AG08395 (cell line): ENCODE measurements at places on chromosomes 13 and 19.

GRCh38 chr19:42253245-42254088 is 1.5 kb downstream of the ERF start:
- DNase-seq = peak; percentile 45

DNA sequence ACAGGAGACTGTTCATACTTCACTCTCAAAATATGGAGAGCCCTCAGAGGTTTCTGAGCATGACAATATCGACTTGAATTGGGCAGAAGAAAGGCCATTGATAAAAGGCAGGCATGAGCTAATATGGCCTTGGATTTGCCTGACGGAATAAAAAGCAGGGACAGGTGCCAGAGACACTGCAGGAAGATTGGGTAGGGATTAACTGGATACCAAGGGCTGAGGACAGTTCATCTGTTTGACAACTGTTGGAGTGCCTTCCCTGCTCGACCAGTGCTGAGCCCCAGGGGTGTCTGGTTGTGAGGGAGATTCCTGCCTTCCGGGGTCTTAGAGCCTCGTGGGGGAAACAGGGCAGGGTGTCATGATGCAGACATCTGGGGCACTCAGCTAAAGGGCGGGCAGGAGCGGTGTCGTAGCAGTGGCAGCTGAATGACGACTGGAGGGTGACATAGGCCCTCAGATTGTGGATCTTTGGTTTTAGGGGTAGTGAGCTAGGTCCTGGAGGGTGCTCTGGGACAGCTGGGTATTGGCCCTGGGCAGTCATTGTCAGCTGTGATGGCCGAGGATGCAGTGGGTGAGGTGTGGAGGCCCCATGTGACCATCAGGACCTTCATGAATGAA is 12.3 kb downstream of the GATAD2A start:
- no peak for DNase-seq

DNA sequence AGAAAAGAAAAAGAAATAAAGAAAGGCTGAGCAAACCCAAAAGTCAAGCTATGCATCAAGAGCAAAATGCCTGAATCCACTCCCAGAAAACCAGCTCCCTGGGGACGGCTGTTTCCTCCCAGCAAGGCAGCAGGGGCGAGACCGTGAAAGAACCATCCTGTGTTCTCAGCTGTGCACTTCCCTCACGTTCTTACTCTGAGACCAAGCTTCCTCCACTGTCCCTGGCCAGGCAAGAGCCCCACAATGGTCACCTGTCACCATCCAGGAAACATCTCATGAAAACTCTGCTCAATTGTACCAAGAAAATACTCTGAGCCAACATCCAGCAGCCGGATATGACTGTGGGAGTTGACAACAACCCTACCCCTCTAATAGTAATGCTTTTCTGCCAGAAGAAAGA is 22.9 kb downstream of the RAB20 start:
- no peak for DNase-seq

DNA sequence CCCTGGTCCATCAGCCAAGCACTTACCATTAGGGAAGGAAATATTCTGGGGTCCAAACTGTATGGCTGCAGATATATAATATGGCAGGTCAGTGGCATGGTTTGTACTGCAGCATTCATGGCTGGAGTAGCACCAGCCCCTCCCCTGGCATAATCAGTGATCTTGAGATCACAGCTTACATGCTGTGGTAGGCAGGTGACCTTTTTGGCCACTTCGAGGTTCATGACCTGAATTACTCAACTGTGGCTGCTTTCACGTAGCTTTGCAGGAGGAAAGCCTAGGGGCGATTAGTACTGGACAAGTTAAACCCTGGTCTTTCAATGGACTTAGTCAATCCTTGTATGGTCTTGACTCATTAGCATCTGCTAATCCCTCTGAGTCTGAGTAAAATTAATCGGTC is 169.8 kb downstream of the SPRY2 start:
- no peak for DNase-seq

DNA sequence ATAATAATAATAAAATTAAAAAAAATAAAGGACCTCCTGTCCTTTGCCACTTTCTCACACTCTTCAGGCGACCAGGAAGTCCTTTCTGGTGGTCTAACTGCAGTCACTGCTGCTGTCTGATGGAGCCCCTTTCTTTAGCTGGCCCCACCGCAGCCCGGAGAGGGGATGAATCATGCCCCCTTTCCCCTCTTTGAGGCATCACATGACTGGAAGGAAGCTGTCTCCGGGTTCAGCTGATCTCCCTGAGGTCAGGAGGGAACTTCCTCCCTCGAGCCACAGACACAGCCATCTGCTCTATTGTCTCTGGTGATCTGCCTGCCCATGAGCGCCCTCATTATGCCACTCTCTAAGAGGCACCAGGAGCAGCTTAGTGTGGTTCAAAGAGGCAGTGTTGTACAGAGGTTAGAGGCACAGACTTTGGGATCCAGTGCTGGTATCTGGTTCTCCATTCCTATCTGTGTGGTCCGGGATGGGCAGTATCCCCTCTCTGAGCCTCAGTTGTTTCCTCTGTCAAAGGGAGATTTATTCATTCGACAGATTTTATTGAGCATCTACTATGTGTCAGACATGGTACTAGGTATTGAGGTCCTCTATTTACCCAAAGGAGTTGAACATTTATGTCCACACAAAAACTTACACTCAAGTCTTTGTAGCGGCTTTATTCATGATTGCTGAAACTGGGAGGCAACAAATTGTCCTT is 30.0 kb downstream of the VAV1 start:
- DNase-seq = no peak

DNA sequence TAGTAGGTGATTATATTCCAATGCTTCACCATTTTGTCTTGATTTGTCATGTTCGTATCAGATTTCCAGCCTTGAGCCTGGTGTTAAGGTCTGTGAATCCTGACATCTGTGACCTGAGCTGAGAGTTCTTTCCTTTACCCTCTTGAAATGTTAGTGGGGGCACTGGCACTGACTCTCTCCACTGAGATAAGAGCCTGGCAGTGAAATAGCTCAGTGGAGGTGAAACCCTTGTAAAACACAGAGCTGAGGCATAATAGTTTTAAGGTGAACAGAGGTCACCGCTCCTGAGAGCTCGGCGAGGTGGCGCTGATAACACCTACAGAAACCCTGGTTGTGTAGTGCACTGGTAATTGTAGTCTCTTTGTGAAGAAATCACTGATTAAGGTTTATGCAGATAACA is 748.2 kb downstream of the DIAPH3 start:
- DNase-seq = no peak

DNA sequence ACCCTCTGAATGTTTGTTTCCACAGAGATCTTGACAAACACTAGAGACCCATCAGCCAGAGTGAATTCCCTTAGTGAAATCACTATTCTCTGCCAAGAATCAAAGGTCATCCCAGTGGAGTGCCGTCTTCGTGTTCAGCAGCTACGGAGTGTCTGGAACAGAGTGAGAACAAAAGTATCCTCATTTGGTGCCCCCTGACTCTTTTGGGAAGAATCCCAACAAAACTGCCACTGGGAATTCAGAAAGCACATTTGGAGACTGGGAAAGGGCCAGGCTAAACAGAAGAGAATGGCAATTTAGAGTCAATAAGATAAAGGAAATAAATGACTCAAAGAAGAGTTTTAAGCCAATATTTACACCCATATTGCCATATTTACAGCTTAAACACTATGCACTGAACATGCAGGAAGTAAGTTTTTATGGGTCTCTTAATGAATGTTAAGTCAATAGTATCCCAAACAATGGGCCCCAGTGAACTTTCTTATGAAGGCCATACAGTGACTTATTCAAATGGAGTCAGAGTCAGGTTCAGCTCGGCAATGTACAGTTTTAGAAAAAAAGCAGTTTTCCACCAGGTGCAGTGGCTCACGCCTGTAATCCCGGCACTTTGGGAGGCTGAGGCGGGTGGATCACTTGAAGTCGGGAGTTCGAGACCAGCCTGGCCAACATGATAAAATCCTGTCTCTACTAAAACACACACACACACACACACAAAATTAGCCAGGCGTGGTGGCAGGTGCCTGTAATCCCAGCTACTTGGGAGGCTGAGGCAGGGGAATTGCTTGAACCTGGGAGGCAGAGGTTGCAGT is 392.6 kb downstream of the KLF5 start:
- no peak for DNase-seq

DNA sequence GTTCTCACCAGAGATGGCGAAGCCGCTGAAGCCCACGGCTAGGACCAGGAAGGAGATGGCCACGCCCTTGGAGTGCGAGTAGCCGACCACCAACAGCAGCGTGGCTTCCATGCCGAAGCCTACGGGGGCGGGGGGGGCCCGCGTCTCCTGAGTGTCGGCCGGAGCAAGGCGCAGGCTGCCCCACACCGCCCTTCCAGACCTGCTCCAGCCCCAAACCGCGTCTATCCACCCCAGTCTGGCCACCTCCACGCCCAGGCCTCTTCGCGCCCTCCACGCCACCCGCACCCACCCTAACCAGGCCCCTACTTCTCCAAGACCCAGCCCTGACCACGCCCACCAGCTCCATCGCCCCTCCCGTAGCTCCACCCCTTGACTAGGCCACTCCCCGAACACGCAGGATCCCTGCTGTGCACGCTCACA is 6.2 kb downstream of the GFY start:
- DNase-seq = no peak

DNA sequence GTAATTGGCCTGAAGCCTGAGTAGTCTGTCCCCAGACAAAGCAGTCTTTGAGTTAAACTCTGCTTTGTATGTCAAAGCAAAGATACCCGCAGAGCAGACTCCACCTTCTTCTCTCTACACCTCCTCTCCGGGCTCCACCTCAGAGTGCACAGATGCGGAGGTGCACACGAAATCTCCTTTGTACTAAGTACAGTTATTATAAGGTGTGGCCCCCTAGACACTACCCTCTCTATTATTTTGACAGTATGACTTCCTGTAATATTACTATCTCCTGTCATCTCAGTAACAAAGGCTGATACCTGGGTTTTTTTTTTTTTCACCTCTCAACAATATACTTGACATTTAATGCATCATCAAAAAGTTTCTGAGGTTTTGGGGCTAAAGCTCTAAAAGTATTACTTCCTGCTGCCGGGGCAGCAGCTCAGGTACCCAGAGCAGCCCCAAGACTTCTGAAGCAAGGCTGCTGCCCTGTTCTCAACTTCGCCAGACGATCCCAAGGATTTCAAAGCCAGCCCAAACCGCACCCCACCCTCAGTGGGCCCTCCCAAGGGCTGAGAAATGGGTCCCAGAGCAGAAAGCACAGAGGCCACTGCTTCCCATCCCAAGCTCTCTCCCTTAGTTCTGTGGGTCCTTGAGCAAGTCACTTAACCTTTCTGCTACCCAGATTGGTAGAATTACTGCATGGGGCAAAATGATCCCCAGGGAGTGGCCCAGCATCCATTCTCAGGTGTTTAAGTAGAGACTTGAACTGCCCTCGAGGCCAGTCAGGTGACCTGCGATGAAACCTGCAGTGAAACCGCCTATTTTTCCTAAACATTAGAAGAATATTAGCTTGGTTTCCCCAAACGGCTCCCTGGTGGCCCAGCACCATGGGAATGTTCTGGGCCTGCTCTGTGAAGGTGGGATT is 180.6 kb downstream of the FOXO1 start:
- DNase-seq = no peak

- no peak for DNase-seq
These were observed 4.9 kb downstream of the ZNF506 start for GRCh38 chr19:19816679-19817078.

- DNase-seq = no peak
These were observed 62.6 kb downstream of the STK24 start for GRCh38 chr13:98514288-98514687.

- DNase-seq = peak; percentile 17
These were observed 927 bp downstream of the LPAR6 start for GRCh38 chr13:48411841-48412531.

GRCh38 chr19:55637534-55637933 is 3.3 kb upstream of the ZNF580 start:
- no peak for DNase-seq
